ENCODE measurements at places on chromosomes 7 and 10.

DNA sequence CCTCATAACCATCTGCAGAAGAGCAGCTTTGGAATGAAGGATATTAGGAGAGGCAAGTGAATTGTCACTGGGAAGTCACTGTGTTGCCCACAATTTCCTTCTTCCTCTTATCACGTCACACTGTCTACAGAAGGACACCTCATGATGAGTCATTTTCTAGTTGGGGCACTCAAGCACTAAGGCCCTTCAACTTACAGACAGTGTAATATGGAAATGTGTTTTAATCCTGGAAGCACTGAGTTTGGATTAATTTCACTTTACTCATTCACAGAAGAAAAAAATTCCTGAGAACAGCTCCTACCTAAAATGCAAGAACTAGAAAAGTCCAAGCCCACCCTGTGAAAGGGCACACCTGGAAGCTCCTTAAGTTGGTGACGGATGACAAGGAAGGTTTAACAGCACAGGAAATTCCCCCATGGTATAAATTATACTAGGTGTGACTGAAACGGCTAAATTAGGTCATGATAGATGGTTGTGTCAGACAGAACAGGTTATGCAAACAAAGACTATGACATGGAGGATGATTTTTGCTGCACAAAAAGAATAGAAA lies 56.6 kb downstream of the PARD3 start:
- no peak for DNase-seq

- DNase-seq, result no peak
Observed at GRCh38 chr7:129146237-129146979, 1.9 kb downstream of the TSPAN33 start.

DNA sequence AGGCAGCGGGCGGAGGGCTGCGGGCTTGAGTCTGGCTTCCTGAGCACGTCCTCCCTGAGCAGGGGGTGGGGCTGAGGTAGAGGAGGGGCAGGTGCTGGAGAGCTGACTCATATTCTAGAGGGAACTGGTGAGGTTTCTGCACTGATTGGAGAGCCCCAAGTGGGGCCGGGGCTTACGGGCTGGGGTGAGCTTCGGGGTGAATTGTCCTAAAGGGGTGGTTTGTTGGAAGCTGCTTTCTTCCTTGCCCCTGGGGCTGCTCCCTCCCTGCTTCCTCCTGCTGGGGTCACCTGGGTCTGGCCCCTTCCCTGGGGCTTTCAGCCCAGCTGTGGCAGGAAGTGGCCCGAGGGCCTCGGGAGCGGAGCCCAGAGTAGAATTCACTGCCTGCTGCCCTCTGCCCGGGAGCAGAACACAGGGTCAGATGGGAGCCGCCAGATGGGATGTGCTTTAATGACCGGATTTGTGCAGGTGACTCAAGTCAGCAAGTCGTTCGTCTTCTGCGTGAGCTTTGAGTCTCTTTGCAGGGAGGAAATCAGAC lies 48.6 kb downstream of the FAM20C start:
- DNase-seq, result no peak

- peak; percentile 5 for DNase-seq
Observed at GRCh38 chr7:123635551-123636359, 19.9 kb upstream of the LMOD2 start.

DNA sequence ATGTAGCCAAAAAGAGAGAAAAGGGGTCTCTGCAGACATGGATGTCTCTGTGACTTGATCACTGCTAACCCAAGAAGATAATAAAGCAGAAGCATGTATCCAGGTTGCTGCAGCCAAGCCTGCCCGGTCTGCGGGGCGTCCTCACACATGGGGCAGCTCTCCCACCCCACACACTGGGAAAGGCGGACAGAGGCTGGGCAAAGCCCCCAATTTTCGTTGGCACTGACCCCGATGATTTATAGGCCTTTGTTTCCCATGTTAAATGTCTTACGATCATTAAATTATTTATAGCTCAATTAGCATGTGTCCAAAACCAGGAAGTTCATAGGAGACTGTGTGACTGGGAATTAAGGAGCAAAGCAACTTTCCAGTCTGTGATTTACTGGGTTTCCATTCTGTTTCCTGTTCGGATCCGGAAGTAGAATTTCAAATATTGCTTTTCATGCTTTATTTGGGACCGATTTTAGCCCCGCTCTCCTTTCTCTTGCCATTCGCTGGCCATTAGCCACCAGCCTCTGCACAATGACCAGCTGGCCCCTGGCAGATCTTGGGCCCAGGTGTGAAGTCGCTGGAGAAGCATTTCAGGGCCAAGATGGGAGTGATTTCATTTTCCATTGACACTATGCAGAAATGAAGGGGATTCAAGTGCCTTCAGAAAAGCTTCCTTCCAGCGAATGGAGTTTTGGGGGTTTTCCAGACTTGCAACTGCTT lies 91.6 kb downstream of the EGFR start:
- DNase-seq, result no peak

DNA sequence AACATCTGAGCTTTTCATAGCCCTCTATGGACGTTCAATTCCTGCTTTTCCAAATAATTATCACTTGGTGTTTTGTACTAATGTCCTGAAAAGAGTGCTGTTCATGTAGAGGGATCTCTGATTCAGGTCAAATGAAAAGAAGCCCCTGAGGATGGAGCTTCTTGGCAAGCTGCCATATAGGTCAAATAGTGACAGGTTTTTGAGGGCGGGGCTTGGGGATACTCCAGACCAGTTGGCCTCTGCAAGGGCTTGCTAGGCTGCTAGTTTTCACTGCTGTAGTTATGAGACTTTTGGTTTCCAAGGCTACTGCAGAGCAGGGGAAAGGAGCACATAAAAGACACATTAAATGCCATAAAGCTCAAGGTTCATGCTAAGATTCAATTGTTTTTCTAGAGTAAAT lies 257.2 kb upstream of the CACNA2D1 start:
- no peak for DNase-seq

DNA sequence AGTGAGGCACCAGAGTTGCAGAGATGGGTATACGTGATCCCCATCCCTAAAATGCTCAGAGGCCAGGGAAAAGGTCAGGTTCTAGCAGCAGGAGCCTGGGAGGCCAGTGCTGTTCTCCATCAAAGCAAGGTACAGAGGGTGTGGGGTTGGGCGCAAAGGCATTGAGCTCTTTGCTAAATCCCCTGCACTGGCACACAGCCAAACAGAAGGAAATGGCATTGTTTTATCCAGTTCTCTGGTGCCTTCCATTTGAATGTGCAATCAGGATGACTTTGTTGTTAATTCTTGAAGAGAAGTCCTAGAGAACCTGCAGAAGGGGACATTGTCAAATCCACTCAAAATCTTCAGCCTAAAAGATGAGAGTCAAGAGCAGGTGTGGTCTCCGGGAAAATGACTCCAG lies 111.3 kb upstream of the CHST15 start:
- DNase-seq, result no peak

DNA sequence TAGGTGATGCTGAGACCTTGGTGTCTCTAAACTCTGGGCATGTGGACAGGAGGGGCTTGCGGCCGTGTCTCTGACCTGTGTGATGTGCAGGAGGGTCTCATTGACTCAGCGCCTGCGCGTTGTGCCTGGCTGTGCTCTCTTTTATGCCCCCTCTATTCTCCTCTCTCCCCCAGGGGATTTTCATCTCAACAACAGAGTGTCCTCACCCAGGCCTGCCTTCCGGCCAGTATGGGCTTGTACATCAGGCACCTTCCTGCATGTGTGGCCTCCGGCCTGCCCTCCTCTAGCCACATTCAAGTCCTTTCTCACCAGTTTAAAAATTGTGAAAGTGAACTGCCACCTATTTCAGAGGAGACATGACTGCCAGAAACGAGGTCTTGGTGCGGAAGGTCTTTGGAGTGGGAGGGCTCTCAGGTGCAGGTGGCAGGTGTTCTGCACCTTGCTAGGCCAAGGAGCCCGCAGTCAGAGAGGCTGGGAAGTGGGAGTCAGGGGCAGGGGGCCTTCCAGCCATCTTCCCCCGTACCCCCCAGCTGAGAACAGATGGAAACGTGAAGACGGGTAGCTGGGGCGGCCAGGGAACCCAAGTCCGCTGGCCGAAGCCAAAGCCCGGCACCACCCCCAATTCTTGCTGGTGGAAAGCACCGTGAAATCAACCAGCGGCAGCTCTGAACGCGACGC lies 531 bp upstream of the INTS15 start:
- DNase-seq, result no peak

GRCh38 chr10:96287392-96288105 lies 16.2 kb upstream of the BLNK start:
- DNase-seq, result no peak

DNA sequence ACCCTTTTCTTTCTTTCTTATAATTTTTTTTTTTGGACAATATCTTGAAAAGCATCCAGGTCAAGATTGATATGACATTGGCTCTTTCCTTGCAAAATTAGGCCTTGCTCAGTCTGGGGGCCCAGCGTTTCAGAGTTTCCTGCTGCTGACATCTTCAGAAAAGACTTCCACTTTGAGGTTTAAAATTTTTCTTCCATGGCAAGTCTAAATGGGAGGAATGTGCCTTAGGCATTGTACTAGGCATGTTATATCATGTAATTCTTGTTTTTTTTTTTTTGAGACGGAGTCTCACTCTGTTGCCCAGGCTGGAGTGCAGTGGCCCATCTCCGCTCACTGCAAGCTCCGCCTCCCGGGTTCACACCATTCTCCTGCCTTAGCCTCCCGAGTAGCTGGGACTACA lies 48.9 kb upstream of the PDZD8 start:
- no peak for DNase-seq

- no peak for DNase-seq
Observed at GRCh38 chr10:86971232-86971991, 3.1 kb downstream of the ADIRF start.

GRCh38 chr10:70918851-70919530 lies 30.6 kb upstream of the PCBD1 start:
- peak; percentile 48 for DNase-seq

DNA sequence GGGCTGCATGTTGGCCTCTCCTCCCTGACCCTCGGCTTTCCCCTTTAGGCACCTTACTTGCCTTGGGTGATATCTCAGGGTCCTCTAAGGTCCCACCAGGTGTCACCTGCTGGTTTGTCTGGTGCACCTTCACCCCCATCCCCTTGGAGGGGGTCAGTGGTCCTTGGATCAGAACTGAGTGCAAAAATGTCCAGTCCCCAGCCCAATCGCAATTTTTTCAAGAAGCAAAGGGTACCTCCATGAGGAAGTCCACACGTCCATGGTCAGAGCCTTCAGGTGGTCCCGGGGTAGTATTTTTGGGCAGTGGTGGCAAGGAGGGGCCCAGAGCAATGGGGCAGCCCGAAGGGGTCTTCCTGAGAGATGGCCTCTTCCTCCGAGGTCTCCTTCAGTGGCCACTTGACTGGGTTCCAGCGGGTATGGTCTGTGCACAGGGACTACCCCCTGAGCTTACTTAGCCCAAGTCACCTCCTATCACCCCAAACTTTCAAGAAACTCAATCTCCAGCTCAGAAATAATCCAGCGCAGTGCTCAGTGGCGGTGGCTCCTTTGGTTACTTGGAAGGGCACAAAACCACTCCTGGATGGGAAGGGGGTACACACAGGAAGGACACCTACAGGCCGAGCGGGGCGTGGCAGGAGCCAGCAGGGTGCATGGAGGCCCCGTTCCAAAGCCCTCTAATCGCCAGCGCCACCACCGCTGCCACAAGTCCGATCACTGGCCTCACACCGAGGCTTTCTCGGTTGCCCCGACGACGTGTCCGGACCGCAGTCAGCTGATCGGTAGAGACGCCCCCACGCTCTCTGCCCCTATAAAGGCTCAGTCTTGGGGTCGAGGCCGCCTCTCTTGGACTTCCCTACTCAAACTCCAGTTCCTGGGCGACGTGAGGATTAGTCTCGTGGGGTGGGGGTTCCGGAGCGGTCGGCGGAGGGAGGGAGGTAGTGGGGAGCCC lies 4.5 kb downstream of the SAP25 start:
- no peak for DNase-seq
